ENCODE measurements at places on chromosomes 16 and 17. TPM values are rescaled to one million over a fixed set of nuclear protein-coding genes. Genes with fewer than 3 reads are reported as not detected.

- no peaks in the 10 kb centered on the region for H3K27me3 ChIP-seq
- H3K4me3 ChIP-seq: no peak overlapping the region
- H3K4me1 ChIP-seq: peaks cover 12% of the 10 kb centered on the region
- H3K27ac ChIP-seq: no peak overlapping the region
- DNase-seq: no peak
Observed at GRCh38 chr16:89173174-89173921, 1.8 kb downstream of the CDH15 start.

DNA sequence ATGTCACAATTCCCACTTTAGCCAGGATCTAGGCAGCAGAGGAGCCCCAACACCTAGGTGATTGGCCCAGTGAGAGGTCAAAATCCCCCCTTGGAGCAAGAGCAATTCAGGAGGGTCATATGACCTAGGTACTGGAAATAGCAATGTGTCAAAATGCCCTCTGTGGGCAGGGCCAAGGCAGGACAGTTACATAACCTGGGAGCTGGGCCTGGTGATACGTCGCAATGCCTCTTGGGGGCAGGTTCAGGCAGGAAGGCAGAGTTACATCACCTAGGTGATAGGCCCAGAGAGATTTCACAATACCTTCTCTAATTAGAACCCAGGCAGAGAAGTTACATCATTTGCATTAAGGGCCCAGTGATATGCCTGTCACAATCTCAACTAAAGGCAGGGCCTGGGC lies 1906.3 kb downstream of the TP53TG3F start:
- no peaks in the 10 kb centered on the region for H3K4me1 ChIP-seq
- H3K36me3 ChIP-seq: no peaks in the 10 kb centered on the region
- no peak overlapping the region for H3K27ac ChIP-seq
- no peak for DNase-seq

- no peaks in the 10 kb centered on the region for H3K27me3 ChIP-seq
- DNase-seq: no peak
- no peaks in the 10 kb centered on the region for H3K36me3 ChIP-seq
- no peak overlapping the region for H3K27ac ChIP-seq
Observed at GRCh38 chr17:73430165-73430680, 118.4 kb upstream of the CDC42EP4 start.

DNA sequence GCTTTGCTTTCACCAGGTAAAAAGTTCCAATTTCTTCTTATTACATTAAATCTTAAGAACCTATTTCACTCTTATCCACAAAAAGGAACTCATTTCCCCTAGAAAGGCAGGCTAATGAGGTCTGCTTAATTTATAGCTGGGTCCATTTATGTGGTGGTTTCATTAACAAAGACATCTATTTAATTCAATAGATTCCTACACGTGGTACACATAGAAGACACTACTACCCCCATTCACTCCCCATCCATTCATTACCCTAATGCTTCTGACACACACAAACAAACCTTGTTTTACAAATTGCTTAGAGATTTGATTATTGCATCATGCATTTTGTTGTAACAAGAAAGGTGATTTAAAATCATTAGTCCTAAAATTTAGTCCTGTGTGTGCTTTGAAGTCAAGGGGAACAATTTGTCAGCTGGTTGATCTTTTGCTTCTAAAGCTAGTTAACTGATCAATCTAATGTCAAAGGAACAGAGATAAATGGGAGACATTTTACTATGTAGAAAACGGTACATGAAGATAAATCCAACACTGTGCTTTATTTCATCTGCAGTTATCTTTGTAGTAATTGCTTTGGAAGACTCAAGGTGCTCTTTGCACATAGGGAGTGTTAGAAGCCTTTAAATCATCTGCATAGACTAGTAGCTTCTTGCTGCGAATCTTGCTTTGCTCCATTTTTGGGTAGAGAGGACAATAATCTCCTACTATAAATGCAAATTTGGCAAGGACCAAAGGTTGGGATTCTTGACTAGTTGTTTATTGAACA lies 379.2 kb downstream of the CDH11 start:
- no peak overlapping the region for H3K27ac ChIP-seq
- H3K36me3 ChIP-seq: no peaks in the 10 kb centered on the region
- peaks cover 8% of the 10 kb centered on the region for H3K4me1 ChIP-seq
- DNase-seq: no peak

GRCh38 chr16:13453325-13453724 lies 466.6 kb upstream of the ERCC4 start:
- H3K27me3 ChIP-seq: no peaks in the 10 kb centered on the region
- DNase-seq: no peak
- no peaks in the 10 kb centered on the region for H3K36me3 ChIP-seq
- no peak overlapping the region for H3K4me3 ChIP-seq
- H3K27ac ChIP-seq: no peak overlapping the region
- peaks cover 8% of the 10 kb centered on the region for H3K4me1 ChIP-seq

- H3K4me1 ChIP-seq: peaks cover 7% of the 10 kb centered on the region
- H3K27me3 ChIP-seq: peaks cover 26% of the 10 kb centered on the region
- H3K4me3 ChIP-seq: peak overlapping the region; percentile 58
- DNase-seq: no peak
- no peak overlapping the region for H3K27ac ChIP-seq
Observed at GRCh38 chr17:43918026-43918389, 10.7 kb upstream of the MPP2 start.

DNA sequence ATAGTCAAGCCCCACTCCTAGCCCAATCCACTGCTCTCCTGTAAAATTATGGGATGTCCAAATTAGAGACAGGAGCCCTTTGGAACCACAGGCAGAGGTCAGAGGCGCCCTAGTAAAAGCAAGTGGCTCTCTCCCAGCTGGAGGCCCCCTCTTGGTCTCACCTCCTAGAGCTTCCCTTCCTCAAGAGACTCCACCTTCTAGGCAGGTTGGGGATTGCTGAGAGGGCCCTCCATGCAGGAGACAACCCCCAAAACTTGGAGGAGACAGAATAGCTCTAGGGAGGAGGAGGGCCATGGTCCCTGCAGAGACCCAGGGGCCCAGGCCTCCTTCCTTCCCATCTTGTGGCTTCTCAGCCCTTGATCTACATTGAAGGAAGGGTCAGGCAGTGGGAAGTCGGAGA lies 29.4 kb downstream of the NEUROD2 start:
- H3K36me3 ChIP-seq: no peaks in the 10 kb centered on the region
- DNase-seq: no peak
- H3K4me1 ChIP-seq: peaks cover 38% of the 10 kb centered on the region
- no peaks in the 10 kb centered on the region for H3K27me3 ChIP-seq

- H3K4me3 ChIP-seq: no peak overlapping the region
- no peaks in the 10 kb centered on the region for H3K27me3 ChIP-seq
Observed at GRCh38 chr17:39652587-39653315, 12.4 kb upstream of the TCAP start.

- peaks cover 7% of the 10 kb centered on the region for H3K36me3 ChIP-seq
- H3K27ac ChIP-seq: peak overlapping the region; percentile 87
- H3K27me3 ChIP-seq: no peaks in the 10 kb centered on the region
- peak; percentile 57 for DNase-seq
- peaks cover 30% of the 10 kb centered on the region for H3K4me1 ChIP-seq
Observed at GRCh38 chr16:19524616-19525384, 1.1 kb downstream of the CCP110 start.

GRCh38 chr17:65629234-65629690 lies 67.8 kb upstream of the AXIN2 start:
- no peaks in the 10 kb centered on the region for H3K36me3 ChIP-seq
- no peaks in the 10 kb centered on the region for H3K4me1 ChIP-seq
- H3K27me3 ChIP-seq: no peaks in the 10 kb centered on the region
- DNase-seq: no peak
- no peak overlapping the region for H3K4me3 ChIP-seq

DNA sequence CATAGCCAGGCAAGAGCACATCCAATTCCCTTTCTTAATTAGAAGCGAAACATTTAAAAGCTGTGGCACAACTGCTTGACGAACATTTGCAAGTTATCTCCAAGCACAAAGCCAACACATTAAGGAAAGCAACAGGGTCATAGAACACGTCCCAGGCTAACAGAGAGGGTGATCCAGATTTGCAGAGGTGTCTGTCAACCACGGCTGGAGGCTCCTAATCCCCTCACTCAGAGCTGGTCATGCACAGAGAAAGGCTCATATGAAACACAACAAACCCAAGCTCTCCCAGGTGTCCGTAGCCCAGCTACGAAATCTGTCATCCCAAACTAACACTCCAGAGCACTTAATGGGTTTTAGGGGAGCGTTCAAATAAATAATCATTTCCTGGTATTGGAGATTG lies 276.1 kb downstream of the SLC39A11 start:
- H3K4me1 ChIP-seq: no peaks in the 10 kb centered on the region
- no peaks in the 10 kb centered on the region for H3K27me3 ChIP-seq
- H3K4me3 ChIP-seq: no peak overlapping the region
- H3K27ac ChIP-seq: no peak overlapping the region
- no peaks in the 10 kb centered on the region for H3K36me3 ChIP-seq

- DNase-seq: no peak
- H3K27ac ChIP-seq: no peak overlapping the region
- no peaks in the 10 kb centered on the region for H3K27me3 ChIP-seq
Observed at GRCh38 chr17:27239046-27239445, 54.9 kb upstream of the WSB1 start.

DNA sequence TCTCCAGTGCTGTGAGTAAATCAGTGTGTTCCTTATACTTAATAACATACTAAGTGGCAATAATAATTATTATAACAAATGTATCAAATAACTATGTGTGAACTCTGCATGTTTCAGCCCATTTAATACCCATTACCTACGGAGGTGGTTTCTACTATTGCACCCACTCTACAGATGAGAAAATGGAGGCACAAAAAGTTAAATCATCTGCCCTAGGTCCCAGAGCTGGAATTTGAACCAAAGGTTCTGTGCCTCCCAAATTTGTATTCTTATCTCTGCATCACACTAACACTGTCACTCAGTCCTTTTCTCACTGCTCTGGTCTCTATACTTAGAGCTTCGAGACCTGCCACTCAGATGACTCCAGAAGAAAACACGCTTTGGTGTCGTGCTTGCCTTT lies 417.0 kb downstream of the MAF start:
- no peaks in the 10 kb centered on the region for H3K36me3 ChIP-seq
- H3K4me3 ChIP-seq: no peak overlapping the region
- H3K27ac ChIP-seq: no peak overlapping the region
- peaks cover 14% of the 10 kb centered on the region for H3K4me1 ChIP-seq
- no peak for DNase-seq

DNA sequence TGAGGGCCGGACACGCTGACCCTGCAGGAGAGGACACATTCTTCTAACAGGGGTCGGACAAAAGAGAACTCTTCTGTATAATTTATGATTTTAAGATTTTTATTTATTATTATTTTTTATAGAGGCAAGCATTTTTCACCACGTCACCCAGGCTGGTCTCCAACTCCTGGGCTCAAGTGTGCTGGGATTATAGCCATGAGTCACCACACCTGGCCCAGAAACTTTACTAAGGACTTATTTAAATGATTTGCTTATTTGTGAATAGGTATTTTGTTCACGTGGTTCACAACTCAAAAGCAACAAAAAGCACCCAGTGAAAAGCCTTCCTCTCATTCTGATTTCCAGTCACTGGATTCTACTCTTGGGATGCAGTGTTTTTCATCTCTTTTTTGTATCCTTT lies 2.3 kb upstream of the SERPINF1 start:
- no peak overlapping the region for H3K27ac ChIP-seq
- H3K4me1 ChIP-seq: peaks cover 17% of the 10 kb centered on the region
- H3K4me3 ChIP-seq: no peak overlapping the region
- no peaks in the 10 kb centered on the region for H3K36me3 ChIP-seq
- H3K27me3 ChIP-seq: no peaks in the 10 kb centered on the region

DNA sequence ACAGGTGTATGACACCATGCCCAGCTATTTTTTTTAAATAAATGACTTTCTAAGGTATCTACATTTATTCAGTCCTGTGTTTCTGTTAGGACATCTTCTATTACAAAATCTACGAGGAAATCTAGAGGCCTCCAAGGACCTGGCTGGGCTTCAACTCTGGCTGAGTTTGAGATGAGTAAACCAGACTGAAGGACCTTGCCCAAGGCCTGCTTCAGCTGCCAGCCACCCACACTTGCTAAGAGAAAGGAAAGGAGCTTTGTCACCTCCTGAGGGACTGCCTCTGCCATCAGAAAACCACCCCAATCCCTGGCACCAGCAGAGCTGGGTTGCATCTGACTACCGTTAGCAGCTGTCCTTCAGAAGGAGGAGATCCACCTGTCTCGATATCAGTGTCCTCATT lies 1.3 kb upstream of the MYO1D start:
- H3K27me3 ChIP-seq: no peaks in the 10 kb centered on the region
- H3K36me3 ChIP-seq: no peaks in the 10 kb centered on the region
- no peak for DNase-seq

- no peak overlapping the region for H3K27ac ChIP-seq
- H3K27me3 ChIP-seq: no peaks in the 10 kb centered on the region
- no peaks in the 10 kb centered on the region for H3K4me1 ChIP-seq
- no peak for DNase-seq
- no peaks in the 10 kb centered on the region for H3K36me3 ChIP-seq
Observed at GRCh38 chr17:12242345-12242954, 221.8 kb downstream of the MAP2K4 start.

- H3K27me3 ChIP-seq: no peaks in the 10 kb centered on the region
- H3K27ac ChIP-seq: no peak overlapping the region
- H3K4me3 ChIP-seq: no peak overlapping the region
- no peak for DNase-seq
- no peaks in the 10 kb centered on the region for H3K4me1 ChIP-seq
- H3K36me3 ChIP-seq: no peaks in the 10 kb centered on the region
Observed at GRCh38 chr17:28532050-28532960, 20.1 kb downstream of the UNC119 start.

The AOC3 gene
- 1.4 TPM for total RNA-seq

The SRRM2 gene
- total RNA-seq: 308 TPM

The DOC2B gene
- total RNA-seq: 3.8 TPM

The ZNF207 gene
- 240 TPM for total RNA-seq

The CNGB1 gene
- not detected for total RNA-seq

The GAST gene
- total RNA-seq: not detected

The ARMC7 gene
- 4.5 TPM for total RNA-seq

The KRTAP3-1 gene
- not detected for total RNA-seq

The LRRC37A2 gene
- total RNA-seq: 12.2 TPM

All from GM23338 (cell line).